Activated CD8-positive, alpha-beta memory T cell treated with anti-CD3 and anti-CD28 coated beads for 24 hours (primary cell): ENCODE measurements at places on chromosomes 1 and 21.

- DNase-seq: no peak
Observed at GRCh38 chr1:147377263-147378246, 135.1 kb downstream of the CHD1L start.

- DNase-seq: no peak
Observed at GRCh38 chr1:245290836-245291235, 136.1 kb downstream of the KIF26B start.

DNA sequence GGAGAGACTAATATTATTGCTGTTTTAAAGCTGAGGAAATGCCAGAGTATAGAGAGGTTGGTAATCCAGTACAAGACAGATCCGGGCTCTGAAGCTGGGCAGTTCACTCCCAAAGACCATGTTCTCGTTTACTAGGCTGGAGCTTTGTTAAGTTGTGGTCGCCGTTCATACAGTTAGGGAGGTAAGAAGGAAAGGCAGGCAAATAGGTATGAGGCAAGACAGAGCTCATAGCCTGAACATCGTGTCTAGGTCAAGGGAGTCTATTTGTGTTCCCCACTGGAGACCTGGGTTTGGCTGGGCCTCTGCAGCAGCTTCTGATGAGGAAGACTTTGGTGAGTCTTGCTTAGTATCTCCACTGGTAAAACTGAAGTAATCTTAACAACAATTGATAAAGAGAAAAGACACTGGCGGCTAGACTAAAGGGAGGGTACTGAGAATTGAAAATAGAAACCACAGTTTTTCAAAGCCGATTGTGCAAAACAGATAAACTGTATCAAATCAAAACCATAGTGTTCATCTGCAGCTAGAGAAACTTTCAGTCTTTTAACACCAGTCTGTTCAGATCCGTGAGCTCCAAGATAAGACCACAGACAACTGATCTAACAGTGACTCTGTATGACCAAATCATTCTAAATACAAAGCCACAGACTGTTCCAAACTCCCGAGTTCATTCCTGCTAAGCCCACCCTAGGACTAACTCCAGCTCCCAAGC, 217.0 kb upstream of the FAM78B start:
- DNase-seq: no peak

GRCh38 chr1:212452323-212453155, 19.8 kb downstream of the NENF start:
- no peak for DNase-seq

DNA sequence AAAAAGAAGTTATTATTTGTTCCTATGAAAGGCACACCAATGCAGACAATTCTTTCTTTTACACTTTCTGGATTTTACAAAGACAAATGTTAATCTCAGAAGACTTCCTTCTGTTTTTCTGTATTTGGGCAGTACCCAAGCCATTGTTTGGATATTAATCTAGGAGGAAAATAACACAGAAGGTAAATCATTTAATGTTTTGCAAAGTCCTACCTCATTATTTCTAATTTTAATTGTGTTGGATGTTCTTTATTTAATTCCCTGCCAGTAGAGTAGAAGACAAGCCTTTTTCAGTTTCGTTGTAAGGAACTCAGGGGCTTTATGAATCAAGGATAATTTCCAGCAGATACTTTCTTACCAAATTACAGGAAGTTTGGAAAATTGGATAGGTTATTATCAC, 118.3 kb downstream of the VPS13D start:
- no peak for DNase-seq

DNA sequence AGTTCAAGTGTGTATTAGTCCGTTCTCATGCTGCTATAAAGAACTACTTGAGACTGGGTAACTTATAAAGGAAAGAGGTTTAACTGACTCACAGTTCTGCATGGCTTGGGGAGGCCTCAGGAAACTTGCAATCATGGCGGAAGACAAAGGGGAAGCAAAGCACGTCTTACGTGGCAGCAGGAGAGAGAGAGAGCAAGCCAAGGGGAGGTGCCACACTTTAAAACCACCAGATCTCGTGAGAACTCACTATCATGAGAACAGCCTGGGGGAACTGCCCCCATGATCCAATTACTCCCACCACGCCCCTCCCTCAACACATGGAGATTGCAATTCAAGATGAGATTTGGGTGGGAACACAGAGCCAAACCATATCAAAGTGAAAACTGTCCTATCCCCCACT, 4.1 kb upstream of the MIS18A start:
- no peak for DNase-seq

- DNase-seq: no peak
Observed at GRCh38 chr21:40833184-40833583, 13.8 kb downstream of the DSCAM start.

GRCh38 chr1:54766726-54767125, 2.4 kb upstream of the PARS2 start:
- no peak for DNase-seq

DNA sequence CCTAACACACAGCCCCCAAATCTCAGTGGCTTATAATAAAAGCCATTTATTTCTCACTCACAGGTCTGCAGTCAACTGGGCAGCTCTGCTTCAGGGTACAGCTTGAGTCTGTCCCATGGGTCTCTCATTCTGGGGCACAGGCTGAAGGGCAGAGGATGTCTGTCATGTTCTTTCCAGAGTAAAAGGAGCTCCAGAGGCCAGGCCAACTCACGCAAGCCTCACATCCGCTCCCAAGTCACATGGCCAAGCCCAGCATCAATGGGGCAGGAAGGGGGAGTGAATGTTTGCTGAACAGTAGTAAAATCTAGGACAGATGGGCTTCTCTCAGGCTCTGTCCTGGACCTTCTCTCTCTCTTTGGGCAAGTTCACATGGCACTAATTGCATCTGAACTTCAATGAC, 7.1 kb upstream of the SSBP3 start:
- no peak for DNase-seq

- DNase-seq: no peak
Observed at GRCh38 chr1:205442051-205442725, 13.7 kb downstream of the BLACAT1 start.

DNA sequence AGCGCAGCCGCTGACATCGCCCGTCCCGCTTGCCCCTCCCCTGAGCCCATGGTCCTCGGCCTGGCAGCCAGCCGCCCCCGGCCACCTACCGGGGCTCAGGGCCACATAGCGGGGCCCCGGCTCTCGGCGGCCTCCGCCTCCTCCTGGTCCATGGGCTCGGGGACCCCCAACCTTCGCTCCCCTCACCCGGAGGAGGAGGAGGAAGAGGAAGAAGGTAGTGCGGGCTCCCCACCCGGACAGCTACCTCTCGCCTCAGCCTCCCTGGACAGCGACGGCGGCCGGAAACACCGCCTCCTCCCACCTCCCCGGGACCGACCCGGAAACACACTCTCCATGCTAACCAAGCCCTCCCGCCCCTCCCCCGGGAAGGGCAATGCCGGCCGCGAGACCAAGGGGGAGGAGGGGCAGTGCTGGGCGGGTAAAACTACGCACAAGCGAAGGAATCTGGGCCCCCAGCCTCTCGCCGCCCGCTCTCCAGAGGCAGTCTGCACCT, at the start of gene KIAA0319L:
KIAA0319L (minus strand) TSS at position 286 of the 493 bp plus-strand sequence. CDS start 2,912 bp downstream, outside the sequence.
- no peak for DNase-seq

GRCh38 chr1:237838904-237839534, 51.7 kb downstream of the ZP4 start:
- no peak for DNase-seq

GRCh38 chr1:55338448-55338820, 123.3 kb upstream of the USP24 start:
- DNase-seq: no peak

- no peak for DNase-seq
Observed at GRCh38 chr1:110471131-110471530, 20.2 kb downstream of the PROK1 start.

- DNase-seq: no peak
Observed at GRCh38 chr1:169630006-169630405, at the start of gene SELP. SELP (minus strand) TSS chr1:169630124; CDS start chr1:169630074, 50 bp downstream.

DNA sequence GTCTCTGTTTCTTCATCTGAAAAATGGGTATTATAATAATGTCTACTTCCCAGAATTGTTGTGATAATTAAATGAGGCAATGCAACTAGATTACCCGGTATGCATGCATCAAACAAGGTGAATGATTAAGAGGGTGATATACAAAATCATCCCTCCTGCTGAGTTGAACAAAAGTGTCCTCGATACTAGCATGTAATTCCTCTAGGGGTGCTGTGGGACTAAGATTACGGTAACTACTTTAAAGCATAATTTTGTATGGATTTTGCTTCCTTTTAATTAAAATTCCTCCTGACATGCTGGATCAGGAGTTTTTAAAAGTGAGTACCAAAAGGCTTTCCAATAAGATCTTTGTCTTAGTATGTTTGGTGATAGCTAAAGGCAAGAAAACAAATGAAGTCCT, 98.7 kb upstream of the PRMT6 start:
- no peak for DNase-seq
